ENCODE measurements at places on chromosomes 12 and 14.

DNA sequence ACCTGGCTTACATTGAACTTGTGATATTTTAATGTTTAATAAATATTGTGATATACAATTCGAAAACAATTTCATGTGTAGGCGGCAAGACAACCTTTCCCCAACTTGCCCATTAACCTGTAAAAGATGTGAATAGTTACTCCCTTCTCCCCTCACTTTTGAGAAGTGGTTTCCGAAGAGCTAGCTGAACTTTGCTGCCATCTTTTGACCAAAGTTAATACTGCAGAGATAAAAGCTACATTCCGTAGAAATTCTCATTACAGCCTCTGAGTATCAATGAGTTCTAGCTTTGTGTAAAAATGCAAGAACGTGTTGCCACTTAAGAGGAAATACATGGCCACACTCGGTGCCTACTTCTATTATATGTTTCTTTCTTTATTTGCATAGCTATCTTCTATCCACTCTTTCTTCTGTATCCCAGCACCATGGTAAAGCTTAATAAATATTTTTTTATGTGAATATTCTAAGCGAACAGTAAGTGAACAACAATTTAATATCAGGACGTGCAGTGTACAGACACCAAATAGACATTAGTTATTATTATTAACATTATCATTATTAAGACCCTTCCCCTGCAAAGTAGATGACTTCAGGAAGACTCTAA lies 105.1 kb upstream of the TMEM260 start:
- no peak for DNase-seq

GRCh38 chr14:91350483-91350812 lies 67.2 kb downstream of the CCDC88C start:
- no peak for DNase-seq

DNA sequence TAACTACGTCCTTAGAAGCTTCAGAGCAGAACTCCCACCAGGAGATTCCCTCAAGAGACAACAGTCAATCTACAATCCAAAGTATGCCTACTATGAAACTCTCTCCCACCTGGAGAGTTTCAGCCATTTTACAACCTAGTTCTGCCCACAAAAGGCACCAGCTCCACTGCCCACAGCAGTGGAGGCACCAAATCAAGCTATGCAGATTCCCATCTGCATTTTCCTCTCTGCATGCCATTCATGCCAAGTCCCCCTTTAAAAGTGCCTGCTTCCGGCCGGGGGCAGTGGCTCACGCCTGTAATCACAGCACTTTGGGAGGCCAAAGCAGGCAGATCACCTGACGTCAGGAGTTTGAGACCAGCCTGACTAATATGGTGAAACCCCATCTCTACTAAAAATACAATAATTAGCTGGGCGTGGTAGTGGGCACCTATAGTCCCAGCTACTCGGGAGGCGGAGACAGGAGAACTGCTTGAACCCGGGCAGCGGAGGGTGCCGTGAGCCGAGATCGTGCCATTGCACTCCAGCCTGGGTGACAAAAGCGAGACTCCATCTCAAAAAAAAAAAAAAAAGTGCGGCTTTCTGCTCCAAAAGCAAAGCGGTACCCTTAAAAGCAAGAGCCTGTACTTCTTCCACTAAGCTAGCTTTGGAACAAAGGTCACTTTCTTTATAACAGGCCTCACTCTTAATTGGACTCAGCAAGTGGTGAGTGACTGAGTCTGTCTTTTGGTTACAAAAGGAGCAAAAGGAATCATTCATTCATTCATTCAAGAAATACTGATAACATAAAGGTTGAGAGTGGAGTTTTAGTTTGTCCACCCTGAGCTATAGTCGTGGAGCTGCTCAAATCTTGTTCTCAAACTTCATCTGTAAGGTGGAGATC lies 10.1 kb upstream of the DLGAP5 start:
- DNase-seq: no peak

DNA sequence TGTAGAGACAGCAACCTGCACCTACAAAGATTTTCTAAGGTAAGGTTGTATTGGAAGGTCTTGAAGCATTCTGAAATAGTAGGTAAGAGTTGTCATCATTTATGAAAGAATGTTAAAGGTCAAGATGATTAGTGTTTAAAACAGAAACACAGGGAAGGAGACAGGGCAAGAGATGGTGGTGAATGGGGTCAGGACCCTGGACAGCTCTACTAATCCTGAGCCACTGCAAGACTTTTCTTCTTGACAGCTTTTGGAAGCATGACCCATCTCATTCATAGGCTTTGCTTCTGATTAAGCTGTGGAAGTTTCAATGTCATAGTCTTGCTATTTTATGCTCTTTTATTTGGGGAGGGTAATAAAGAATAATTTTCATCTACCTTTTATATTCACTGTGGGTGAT lies 75.5 kb upstream of the CAND1 start:
- DNase-seq: no peak

- no peak for DNase-seq
These were observed 24.4 kb downstream of the SERPINA1 start for GRCh38 chr14:94364037-94364436.

- DNase-seq: no peak
These were observed 123.5 kb upstream of the VRK1 start for GRCh38 chr14:96673706-96674105.

GRCh38 chr12:92242907-92243306 lies 97.3 kb upstream of the BTG1 start:
- no peak for DNase-seq

GRCh38 chr12:63079791-63080502 lies 71.1 kb downstream of the AVPR1A start:
- DNase-seq: no peak

DNA sequence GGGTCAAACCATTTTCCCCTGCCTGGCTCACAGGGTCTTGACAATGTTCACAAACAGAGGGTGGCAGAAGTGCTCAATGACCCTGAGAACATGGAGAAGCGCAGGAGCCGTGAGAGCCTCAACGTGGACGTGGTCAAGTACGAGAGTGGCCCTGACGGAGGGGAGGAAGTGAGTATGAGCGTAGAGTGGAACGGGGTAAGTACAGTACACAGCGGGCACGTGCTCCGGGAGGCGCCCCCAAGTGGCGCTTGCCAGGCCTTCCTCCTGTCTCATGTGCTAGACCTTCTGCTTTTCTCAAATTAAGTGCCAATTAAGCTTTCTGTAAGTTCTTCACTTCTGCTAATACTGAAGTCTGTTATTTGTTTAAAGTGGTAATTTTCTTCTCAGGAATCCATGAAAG lies 35.9 kb downstream of the XRCC3 start:
- DNase-seq: no peak

All from occipital lobe (tissue), 3 donors.